ENCODE measurements at places on chromosomes 11 and 22. TPM values are rescaled to one million over a fixed set of nuclear protein-coding genes. Genes with fewer than 3 reads are reported as not detected.

The LIN7C gene
- total RNA-seq, result 64.6 TPM

DNA sequence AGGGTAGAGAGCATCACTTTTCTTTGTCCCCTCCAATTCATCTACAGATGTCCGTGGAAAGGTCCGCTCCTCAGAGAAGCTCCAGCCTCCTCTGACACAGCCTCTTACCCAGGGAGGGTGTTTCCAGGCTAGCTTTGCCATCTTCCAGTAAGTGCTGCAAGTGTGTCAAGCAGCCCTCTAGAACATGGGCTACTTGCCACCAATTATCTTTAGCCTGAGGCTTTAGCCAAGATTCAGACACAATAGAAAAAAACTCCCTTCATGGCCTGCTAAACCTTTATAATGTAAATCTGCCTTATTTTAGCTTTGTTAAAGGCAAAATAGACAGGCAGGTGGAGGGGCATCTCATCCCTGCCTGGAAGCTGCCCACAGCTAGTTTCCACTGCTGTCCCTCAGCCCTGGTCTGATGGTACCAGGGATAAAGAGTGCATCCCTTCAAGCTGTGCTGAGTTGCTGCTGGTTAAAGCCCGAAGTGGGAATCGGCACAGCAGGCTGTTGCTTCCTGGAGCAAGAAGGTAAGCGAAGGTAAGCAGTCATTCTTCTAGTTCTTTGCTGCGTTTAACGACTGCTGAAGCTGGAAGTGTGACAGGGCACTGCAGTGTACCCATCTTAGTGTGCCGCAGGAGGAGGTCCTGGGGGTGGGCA lies 190.1 kb upstream of the E2F8 start:
- no peaks in the 10 kb centered on the region for H3K36me3 ChIP-seq
- H3K27ac ChIP-seq, result no peak overlapping the region
- no peak overlapping the region for H3K4me3 ChIP-seq

GRCh38 chr11:7630002-7630401 lies 43.3 kb downstream of the CYB5R2 start:
- no peaks in the 10 kb centered on the region for H3K27me3 ChIP-seq
- DNase-seq, result no peak
- H3K4me3 ChIP-seq, result no peak overlapping the region
- H3K27ac ChIP-seq, result no peak overlapping the region
- H3K36me3 ChIP-seq, result no peaks in the 10 kb centered on the region

GRCh38 chr11:27159335-27159679 lies 118.7 kb downstream of the BBOX1 start:
- no peak for DNase-seq
- 0 out of 2 replicates have a peak, but pooled peaks cover 3% of the 10 kb centered on the region for H3K4me1 ChIP-seq
- no peaks in the 10 kb centered on the region for H3K36me3 ChIP-seq
- H3K4me3 ChIP-seq, result no peak overlapping the region
- H3K27me3 ChIP-seq, result no peaks in the 10 kb centered on the region

DNA sequence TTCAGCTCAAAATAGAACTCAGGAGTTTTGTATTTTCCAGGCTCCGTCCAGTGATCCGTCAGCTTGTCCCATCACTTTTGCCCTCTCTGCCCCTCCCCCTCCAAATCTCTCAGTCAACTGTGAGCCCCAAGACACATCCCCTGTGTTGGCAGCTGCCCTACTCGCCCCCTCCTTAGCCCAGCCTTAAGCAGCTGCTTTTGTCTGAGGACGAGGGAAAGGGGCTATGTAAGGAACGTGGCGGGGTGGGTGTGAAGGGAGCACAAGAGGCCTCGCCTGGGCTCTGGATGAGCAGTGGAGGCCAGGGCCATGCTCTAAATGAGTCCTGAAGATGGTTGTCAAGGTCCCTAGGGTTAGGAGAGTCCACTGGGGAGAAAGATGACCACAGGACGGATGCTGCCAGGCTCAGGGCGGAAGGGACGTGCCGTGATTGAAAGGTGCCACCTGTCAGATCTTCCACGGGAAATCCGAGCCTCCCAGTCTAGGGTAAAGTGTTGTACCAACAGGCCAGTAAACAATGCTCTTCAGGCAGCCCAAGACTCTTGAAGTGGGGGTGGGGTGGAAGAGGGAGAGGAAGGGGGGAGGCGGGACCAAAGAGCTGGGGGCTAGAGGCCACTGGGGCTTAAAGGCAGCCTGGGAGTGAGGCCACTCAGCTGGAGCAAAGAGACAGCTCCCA lies at the start of gene SMTNL1:
SMTNL1 (plus strand) TSS at position 649 of the 673 bp plus-strand sequence. CDS start 5,048 bp downstream, outside the sequence.
- no peaks in the 10 kb centered on the region for H3K27me3 ChIP-seq
- no peaks in the 10 kb centered on the region for H3K36me3 ChIP-seq
- peak within 1 kb of the TSS; percentile 58 for H3K27ac ChIP-seq
- H3K4me1 ChIP-seq, result peaks cover 43% of the 10 kb centered on the region
- H3K4me3 ChIP-seq, result peak within 1 kb of the TSS; percentile 18

GRCh38 chr11:1783725-1784529 lies 20.2 kb upstream of the CTSD start:
- no peak overlapping the region for H3K4me3 ChIP-seq
- no peak overlapping the region for H3K27ac ChIP-seq
- no peak for DNase-seq
- H3K4me1 ChIP-seq, result peaks cover 23% of the 10 kb centered on the region

- H3K4me3 ChIP-seq, result no peak overlapping the region
- no peaks in the 10 kb centered on the region for H3K36me3 ChIP-seq
- DNase-seq, result no peak
These were observed 2.4 kb upstream of the MIOX start for GRCh38 chr22:50483977-50484853.

DNA sequence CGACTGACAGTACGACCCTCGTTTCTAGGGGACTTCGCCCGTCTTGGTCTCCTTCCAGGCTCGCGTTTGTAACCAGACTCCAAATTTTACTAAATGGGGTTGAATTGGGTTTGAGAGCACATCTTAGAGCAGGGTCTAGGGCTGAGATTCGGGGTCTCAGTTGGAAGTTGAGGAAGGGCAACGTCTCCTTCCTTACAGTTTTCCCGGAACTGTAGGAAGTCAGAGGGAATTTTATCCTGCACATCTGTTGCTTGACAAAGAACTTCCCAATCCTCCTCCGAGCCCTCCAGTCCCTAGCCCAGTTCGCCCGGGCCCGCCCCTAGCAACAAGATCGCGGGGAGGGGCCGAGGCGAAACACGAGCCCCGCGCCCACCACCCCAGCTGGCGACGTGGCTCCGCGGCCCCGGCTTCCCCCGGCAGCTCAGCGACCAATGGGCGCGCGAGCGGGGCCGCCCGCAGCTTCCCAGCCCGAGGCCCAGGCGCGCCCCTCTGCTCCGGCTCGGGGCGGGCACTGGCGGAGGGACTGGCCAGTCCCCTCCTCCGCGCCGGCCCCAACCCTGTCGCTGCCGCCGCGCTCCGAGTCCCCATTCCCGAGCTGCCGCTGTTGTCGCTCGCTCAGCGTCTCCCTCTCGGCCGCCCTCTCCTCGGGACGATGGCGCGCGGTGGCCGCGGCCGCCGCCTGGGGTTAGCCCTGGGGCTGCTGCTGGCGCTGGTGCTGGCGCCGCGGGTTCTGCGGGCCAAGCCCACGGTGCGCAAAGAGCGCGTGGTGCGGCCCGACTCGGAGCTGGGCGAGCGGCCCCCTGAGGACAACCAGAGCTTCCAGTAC lies at the start of gene RCN1:
RCN1 (plus strand) TSS at position 530 of the 826 bp plus-strand sequence; CDS start at position 653, 123 bp downstream.
- peak within 1 kb of the TSS; percentile 91 for H3K27ac ChIP-seq
- H3K27me3 ChIP-seq, result no peaks in the 10 kb centered on the region
- peak; percentile 88 for DNase-seq
- H3K4me3 ChIP-seq, result peak within 1 kb of the TSS; percentile 86

DNA sequence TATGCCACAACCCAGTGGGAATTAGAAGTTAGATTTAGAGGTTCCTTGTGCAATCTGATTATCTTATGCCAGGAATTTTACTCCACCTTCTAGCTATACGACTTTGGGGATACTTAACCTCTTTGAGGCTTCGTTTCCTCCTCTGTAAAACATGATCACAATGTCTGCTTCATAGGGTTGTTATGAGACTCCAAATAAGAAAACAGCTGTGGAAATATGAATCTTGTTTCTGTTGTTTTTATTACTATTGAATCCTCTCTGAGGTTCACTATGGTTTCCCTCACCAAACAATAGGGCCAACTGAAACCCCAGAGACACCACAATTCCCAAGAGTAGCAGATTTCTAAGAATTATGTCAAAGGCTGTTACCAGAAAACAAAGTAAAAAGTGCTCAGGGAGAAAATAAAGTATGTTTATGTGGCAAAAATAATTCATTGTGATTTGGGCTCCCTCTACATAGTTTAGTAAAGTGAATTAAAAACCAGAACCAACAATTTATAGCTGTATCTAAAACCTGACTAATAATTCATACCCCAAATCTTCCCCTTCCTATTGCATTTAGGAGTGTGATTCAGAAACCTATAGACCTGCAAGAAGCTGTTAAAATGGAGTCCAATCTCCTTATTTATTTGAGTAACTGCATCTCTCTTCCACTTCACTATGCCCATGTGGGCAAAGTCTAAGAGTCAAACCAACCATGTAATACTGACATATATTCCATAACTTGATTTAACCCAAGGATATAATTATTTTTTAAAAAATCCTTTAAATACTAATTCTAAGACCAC lies 38.4 kb downstream of the AMBRA1 start:
- H3K4me1 ChIP-seq, result peaks cover 25% of the 10 kb centered on the region
- H3K36me3 ChIP-seq, result no peaks in the 10 kb centered on the region
- DNase-seq, result peak; percentile 75
- H3K27ac ChIP-seq, result no peak overlapping the region
- H3K27me3 ChIP-seq, result no peaks in the 10 kb centered on the region
- H3K4me3 ChIP-seq, result no peak overlapping the region

The MMP3 gene
- 0.71 TPM for total RNA-seq

DNA sequence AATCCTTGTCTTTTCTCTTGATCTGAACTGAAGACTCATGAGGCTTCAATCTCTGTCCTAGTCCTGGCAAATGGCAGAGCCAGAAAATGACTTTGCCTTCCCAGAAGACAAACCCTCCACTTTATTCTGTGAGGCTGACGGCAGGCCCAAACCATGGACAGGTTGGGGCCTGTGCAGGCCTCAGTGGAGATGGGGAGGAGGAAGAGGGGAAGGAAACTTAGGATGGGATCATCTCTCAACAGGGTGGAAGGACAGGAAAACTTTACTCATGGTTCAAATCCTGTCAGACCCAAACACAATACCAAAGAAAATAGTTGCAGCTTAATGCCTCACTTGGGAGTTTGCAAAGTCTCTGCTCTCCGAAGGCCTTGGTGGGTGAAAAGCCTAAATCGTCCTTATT lies 9.8 kb downstream of the RPL27A start:
- no peak for DNase-seq
- no peaks in the 10 kb centered on the region for H3K27me3 ChIP-seq
- H3K4me3 ChIP-seq, result no peak overlapping the region

The EIF4ENIF1 gene
- 16.3 TPM for total RNA-seq

DNA sequence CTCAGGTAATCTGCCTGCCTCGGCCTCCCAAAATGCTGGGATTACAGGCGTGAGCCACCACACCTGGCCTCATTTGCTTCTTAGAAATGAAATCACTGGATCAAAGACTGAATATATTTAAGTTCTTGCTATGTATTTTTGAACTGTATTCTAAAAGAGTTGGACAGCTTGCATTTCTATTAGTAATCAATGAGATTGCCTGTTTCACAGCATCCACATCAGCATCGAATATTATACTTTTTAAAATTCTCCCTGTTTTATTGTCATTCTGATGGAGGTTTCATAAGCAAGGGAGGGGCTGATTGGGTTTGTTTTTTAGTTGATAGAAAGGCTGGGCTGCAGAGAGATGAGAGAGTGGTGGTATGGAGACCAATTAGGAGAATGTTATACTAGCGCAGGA lies 68.7 kb upstream of the CREB3L1 start:
- no peaks in the 10 kb centered on the region for H3K4me1 ChIP-seq
- no peaks in the 10 kb centered on the region for H3K36me3 ChIP-seq
- H3K4me3 ChIP-seq, result no peak overlapping the region
- peaks cover 3% of the 10 kb centered on the region for H3K27me3 ChIP-seq

GRCh38 chr22:41240377-41241132 lies at the start of gene CHADL:
Gene CHADL (minus strand): TSS chr22:41240931. CDS start chr22:41240881, 50 bp downstream.
- no peaks in the 10 kb centered on the region for H3K27me3 ChIP-seq
- DNase-seq, result peak; percentile 90
- no peaks in the 10 kb centered on the region for H3K4me1 ChIP-seq
- H3K27ac ChIP-seq, result peak within 1 kb of the TSS; percentile 44

- no peaks in the 10 kb centered on the region for H3K27me3 ChIP-seq
- no peak overlapping the region for H3K4me3 ChIP-seq
- no peaks in the 10 kb centered on the region for H3K36me3 ChIP-seq
- DNase-seq, result no peak
- no peaks in the 10 kb centered on the region for H3K4me1 ChIP-seq
- H3K27ac ChIP-seq, result no peak overlapping the region
These were observed 25.5 kb upstream of the TMEM45B start for GRCh38 chr11:129790106-129790505.

GRCh38 chr11:60252213-60253108 lies 9.5 kb upstream of the MS4A4E start:
- H3K27ac ChIP-seq, result no peak overlapping the region
- H3K36me3 ChIP-seq, result no peaks in the 10 kb centered on the region
- no peak for DNase-seq
- H3K27me3 ChIP-seq, result no peaks in the 10 kb centered on the region
- H3K4me3 ChIP-seq, result no peak overlapping the region

DNA sequence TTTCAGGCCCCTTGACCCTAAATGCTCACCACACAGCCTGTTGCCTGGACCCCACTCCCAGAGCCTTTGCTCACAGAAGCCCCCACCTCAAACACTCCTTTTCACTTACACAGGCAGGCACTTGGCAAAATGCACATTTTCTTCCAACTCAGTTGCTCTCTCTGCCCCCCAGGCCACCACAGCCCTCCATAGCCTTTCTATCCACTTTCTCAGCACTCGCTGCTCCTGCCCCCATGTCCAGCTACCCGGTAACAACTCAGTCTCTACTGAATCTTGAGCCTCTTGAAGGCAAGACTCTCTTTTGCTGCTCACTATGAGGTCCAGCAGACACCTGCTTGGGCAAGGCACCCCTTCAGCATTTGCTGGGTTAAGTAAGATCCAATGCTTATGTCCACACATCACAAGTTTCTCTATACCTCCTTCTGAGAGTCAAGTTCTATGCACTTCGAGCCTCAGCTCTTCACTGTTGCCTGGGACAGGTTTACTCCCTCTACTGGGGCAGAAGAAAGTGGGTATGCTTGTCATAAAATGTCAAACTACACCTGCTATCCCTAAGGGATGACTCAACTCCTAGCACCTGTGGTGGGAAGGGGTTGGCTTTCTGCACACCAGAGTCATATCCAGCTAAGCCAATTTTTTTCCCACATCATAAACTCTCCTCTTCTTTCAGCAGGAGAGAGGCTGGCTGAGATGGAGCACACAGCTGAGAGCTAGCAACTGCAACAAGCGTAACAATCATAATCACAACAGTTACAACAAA lies 36.9 kb downstream of the MORC2 start:
- no peak overlapping the region for H3K27ac ChIP-seq
- no peaks in the 10 kb centered on the region for H3K27me3 ChIP-seq
- no peaks in the 10 kb centered on the region for H3K4me1 ChIP-seq
- no peak overlapping the region for H3K4me3 ChIP-seq
- H3K36me3 ChIP-seq, result peaks cover 72% of the 10 kb centered on the region

- H3K27ac ChIP-seq, result no peak overlapping the region
- H3K36me3 ChIP-seq, result no peaks in the 10 kb centered on the region
These were observed 8.1 kb upstream of the DGKZ start for GRCh38 chr11:46338988-46339666.

DNA sequence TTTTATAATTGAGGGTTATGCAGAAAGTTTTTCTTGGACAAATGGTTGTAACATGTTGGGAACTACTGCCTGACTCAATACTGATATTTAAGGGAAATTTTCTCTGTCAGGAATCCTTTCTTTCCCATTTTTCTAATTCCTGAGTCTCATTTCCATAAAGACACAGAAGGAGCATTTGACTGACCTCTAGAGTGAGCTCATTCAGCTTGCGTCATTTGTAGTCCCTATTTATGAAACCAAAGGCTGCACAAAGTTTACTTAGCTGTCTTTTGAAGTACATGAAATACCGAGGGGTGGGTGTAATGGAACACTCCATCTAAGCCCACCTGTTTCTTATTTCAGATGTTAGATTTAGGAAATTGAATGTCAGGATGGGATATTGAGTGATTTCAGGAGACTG lies 359.5 kb upstream of the C11orf87 start:
- DNase-seq, result no peak
- H3K27ac ChIP-seq, result no peak overlapping the region
- H3K4me1 ChIP-seq, result no peaks in the 10 kb centered on the region
- no peak overlapping the region for H3K4me3 ChIP-seq

The HTR3B gene
- not detected for total RNA-seq

Data from SJCRH30 (cell line).